ENCODE measurements at places on chromosomes 4 and X.

DNA sequence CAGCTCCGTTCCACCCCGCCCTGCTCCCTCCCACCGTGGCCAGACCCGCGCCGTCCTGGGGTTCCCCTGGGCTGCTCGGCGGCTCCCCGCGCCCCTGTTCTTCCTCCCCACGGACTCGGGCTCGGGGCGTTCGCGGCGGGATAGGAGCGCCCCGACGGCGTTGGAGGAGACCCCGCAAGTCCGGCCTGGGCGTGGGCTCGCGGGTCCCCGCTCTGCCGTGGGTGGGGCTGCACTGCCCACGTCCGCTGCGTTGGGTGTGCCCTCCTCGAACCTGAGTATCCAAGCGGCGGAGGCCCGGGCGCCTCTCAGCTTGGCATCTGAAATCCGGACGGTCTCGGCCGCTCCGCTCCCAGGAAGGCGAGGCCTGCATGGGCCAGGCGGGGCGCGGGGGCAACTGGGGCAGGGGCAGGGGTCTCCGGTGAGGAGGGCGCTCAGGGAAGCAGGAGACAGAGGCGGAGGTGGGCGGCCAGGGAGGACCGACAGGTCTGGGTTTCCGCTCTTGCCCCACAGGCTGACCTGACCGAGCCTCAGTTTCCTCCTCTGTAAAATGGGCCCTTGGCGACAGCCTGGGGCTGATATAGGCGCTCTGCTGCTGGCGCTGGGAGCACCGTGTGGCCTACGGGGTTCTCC is 12.0 kb upstream of the NAT8L start:
- no peak for DNase-seq

DNA sequence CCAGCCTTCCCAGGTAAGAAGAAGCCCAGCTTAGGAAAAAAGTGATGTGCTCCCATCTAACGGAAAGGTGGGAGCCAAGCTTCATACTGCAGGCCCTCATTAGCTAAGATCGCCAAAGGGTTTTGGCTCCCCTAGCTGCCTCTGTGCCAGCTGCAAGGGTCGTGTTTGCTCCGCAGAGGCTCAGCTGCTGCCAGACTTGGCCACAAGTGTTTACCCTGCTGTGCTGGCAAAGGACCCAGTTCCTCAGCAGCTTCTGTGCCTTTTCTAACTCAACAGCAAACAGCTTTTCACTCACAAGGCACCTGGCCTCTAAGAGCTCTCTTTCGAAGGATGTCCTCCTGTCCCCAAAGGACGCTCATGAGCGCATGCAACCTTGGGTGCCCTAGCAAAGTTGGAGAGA is 12.2 kb upstream of the VMA21 start:
- DNase-seq: no peak

GRCh38 chr4:164011791-164012190 is 517.3 kb downstream of the TMA16 start:
- no peak for DNase-seq

DNA sequence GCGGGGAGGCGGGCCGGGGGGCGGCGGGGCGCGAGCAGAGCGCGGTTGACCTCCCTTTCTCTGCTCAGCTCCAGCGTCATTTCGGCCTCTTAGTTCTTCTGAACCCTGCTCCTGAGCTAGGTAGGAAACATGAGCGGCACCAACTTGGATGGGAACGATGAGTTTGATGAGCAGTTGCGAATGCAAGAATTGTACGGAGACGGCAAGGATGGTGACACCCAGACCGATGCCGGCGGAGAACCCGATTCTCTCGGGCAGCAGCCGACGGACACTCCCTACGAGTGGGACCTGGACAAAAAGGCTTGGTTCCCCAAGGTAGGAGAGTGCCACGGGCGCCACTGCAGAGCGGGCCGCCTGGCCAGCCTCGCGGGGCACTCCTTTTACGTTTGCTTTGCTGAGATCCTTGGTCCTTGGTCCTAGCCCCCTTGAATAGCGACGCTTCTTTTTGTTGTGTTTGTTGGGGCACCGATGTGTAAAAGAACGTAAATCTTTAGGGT is at the start of gene HTATSF1:
HTATSF1 (plus strand) TSS at position 37 of the 497 bp plus-strand sequence; CDS start at position 130, 93 bp downstream.
- DNase-seq: peak; percentile 61

GRCh38 chr4:76430519-76431388 is 4.3 kb upstream of the SHROOM3 start:
- peak; percentile 60 for DNase-seq

GRCh38 chr4:98260047-98260578 is 1.1 kb upstream of the RAP1GDS1 start:
- peak; percentile 91 for DNase-seq

DNA sequence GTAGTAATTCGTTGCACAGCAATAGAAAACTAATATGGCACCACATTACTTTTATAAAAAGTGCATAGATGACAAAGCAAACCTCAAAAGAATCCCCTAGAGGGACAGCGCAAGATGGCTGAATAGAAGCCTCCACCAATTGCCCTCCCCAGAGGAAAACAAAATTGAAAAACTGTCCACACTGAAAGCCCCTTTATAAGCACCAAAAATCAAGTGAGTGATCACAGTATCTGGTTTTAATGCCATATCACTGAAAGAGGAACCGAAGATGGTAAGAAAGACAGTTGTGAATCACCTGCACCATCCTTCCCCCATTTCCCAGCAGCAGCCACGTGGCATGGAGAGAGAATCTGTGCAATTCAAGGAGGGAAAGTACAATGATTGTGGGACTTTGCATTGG is 522.2 kb downstream of the GLUD2 start:
- no peak for DNase-seq

DNA sequence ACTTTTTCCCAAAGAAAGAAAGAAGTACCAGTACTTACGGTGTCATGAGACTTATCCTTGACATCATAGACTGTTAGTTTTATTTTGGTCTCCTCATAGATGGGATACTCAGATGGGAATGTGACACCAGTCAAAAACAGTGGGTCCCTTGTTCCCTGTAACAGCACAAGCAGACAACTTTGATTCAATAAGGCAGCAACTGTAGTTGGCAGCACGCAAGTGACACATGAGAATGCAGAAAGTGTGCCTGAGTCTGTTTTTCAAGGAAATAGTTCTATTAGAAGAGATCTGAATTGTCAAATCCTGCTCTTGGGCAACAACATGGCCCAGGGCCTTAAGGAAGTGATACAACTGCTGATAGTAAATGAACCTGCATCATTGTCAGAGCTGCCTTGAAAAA is 443.2 kb downstream of the INPP4B start:
- DNase-seq: no peak

- no peak for DNase-seq
These were observed 76.5 kb downstream of the STIM2 start for GRCh38 chr4:26937139-26937538.

- DNase-seq: no peak
These were observed 53.5 kb downstream of the CHST7 start for GRCh38 chrX:46627062-46627461.

DNA sequence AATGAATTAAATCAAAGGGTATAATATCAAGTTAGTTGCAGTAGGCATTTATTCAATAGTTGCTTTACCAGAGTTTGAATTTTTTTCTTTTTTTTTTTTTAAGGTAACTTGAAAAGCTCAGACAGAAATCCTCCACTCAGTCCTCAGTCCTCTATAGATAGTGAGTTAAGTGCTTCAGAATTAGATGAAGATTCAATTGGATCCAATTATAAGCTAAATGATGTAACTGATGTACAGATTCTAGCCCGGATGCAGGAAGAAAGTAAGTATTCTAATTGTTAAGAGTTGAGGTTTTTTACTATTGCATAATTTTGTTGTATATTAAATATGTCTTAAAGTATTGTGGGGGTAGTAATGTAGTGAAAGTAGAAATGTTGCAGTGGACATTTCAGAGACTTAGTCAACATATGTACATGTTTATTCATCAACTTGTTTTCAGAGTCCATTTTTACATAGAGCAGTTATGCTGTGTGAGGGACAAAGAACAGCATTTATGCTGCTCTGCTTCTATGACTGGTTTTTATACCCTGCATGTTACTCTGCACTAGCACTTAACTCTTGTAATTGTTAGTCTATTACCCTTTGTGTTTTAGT is 38.4 kb downstream of the SLAIN2 start:
- no peak for DNase-seq

GRCh38 chr4:22515888-22516541 is at the start of gene ADGRA3:
TSS of gene ADGRA3 (minus strand) at chr4:22516066. CDS start at chr4:22515784, 282 bp downstream.
- peak; percentile 91 for DNase-seq

GRCh38 chrX:148572337-148572736 is 71.9 kb downstream of the AFF2 start:
- DNase-seq: no peak

GRCh38 chr4:67545199-67546003 is at the start of gene CENPC:
TSS of gene CENPC (minus strand) at chr4:67545503. CDS start at chr4:67545355, 148 bp downstream.
- DNase-seq: peak; percentile 93

- DNase-seq: peak; percentile 85
These were observed at the start of gene IRS4 for GRCh38 chrX:108736509-108737479. TSS of gene IRS4 (minus strand) at chrX:108736563.

- DNase-seq: no peak
These were observed 8.9 kb upstream of the TMA16 start for GRCh38 chr4:163485589-163485988.

GRCh38 chr4:108465886-108466500 is 154.4 kb upstream of the RPL34 start:
- no peak for DNase-seq

- peak; percentile 24 for DNase-seq
These were observed 30.9 kb upstream of the ELF2 start for GRCh38 chr4:139207873-139208403.

DNA sequence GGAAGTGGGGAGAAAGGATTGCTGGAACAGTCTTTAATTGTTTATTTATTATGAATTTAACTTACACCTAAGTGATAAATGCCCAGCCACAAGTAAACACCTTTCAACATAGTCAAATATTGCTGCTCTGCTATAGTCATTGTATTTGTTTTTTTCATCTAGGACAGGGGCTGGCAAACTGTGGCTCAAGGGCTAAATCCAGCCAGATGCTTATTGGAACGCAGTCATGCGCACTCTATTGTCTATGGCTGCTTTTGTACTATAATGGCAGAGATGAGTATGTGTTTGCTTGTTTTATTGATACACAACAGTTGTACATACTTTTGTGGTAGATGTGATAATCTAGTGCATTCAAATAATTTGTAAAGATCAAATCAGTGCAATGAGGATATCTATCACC is 95.3 kb downstream of the ZAR1 start:
- no peak for DNase-seq

- DNase-seq: no peak
These were observed 125.4 kb downstream of the RASL11B start for GRCh38 chr4:52987392-52988056.

- no peak for DNase-seq
These were observed 38.1 kb downstream of the NFXL1 start for GRCh38 chr4:47876310-47876709.

DNA sequence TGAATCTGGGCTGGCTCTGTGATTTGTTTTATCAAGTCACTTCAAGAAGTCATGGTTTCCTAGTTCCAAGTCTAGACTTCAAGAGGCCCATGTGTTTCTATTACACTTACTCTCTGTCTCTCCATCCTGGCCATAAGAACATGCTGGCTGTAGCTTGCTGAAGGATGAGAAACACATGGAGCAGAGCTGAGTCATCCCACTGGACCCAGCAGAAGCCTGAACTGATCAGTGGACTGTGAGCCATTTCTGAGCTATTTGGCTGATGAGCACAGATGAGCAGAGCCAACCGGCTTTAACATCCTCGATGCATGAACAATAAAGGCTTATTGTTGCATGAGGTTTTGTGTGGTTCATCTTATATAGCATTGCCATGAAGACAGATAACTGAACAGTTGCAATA is 290.6 kb upstream of the BOD1L1 start:
- DNase-seq: no peak

DNA sequence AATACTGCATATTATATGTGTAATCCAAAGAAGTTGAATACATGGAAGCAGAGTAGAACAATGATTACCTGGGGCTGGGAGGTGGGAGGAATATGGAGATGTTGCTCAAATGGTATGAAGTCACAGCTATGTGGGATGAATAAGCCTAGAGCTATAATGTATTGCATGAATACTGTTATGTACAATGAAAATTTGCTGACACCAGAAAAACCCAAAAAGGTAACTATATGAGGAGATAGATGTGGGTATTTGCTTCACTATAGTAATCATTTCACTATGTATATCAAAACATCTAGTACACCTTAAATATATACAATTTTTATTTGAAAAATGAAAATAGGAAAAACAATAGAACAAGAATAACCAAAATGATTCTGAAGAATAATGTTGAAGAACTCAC is 11.2 kb downstream of the PAGE3 start:
- no peak for DNase-seq

DNA sequence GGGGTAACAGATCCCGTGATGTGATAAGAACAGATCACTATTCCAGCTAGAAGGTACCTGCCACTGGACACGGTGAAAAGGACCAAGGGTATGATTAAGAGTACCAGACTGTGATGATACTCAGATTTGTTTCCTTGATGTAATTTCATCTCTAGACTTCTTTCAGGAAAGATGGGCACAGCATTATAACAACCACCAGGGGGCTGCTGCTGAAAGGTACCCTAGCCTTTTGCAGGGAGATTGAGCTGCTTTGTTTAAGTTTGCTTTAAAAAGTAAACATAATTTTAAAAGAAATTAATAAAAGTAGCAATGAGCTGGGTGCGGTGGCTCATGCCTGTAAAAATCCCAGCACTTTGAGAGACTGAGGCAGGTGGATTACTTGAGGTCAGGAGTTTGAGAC is 145.4 kb downstream of the EMCN start:
- no peak for DNase-seq

DNA sequence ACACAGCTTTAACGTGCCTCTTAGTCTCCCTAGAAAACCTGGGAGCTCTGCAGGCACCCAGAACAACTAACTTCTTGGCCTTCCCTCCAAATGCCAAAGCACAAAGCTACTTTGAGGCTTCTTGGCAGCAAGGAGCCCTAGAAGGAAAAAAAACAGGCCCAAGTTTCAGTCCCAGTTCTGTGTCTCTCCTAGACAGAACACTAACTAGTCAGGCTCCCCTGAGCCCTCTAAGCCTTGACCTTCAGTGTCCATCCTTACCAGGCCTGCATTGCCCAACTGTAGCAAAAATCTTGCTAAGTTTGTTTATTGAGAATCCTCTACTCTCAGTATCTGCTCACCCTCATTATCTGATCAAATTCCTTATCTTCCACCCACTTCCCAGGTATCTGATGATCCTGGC is 79.2 kb downstream of the PAPSS1 start:
- DNase-seq: no peak

DNA sequence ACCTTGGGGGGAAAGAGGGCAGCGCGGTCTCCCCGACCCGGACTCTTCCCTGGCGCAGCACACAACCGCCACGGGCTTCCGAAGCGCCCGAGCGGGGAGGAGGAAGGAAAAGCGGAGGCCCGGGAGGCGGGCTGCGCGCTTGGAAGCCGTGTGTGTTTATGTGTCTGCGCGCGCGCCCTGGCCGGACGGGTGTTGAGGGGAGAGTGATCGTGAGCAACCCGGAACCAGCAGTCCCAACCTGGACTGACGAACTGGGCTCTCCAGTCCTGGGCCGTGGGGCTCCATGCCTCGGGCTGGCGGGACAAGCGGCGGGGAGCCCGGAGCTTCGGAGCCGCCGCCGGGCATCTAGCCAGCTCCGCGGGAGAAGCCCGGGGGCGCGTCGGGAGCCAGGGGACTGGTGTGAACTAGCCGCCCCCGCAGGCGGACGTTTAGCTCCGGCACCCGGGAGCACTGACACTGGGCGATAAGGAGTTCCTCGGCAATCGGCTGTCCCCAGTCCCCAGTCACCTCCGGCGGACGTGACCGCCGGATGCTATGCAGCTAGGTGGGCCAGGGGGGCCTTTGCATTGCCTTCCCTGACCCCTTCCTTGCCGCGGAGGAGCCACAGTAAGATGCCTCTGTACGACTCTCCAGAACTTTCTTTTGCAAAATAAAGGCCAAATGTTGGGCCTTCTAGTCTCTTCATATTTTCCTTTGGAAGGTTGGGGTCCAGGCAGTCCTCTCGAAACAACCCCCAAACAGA is 74.8 kb upstream of the BCOR start:
- no peak for DNase-seq
